ENCODE measurements at places on chromosomes 13 and 19. TPM values are rescaled to one million over a fixed set of nuclear protein-coding genes. Genes with fewer than 3 reads are reported as not detected.

The RPL21 gene
- 1,016 TPM for polyA plus RNA-seq

GRCh38 chr19:42762789-42763188 is 2.7 kb downstream of the PSG8 start:
- no peak for DNase-seq

- DNase-seq: no peak
These were observed 357.7 kb downstream of the LMO7 start for GRCh38 chr13:75993823-75994222.

DNA sequence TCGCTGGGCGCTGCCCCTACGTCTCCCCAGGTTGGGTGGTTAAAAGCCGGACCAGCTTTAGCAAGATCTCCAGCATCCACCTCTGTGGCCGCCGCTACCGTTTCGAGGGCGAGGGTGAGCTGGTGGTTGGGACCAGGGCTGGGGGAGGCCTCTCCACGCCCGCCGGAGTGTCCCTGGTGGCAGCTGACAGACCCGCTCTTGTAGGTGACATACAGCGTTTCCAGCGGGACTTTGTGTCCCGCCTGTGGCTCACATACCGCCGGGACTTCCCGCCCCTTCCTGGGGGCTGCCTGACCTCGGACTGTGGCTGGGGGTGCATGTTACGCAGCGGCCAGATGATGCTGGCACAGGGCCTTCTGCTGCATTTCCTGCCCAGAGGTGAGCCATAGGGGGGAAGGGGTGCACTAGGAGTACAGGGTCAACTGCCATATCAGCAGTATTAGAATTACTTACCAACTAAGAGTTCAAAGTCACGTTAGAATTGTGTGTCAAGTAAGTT is 1.1 kb downstream of the ATG4D start:
- DNase-seq: no peak

- DNase-seq: no peak
These were observed 43.7 kb downstream of the FOXO1 start for GRCh38 chr13:40622761-40623160.
